Stimulated activated naive CD8-positive, alpha-beta T cell treated with anti-CD3 and anti-CD28 coated beads, Interleukin-15, Interleukin-2, amounts not matched to agents 100 U/mL and 50 U/mL, for 24 hours (primary cell): ENCODE measurements at places on chromosomes 1 and 21.
A peak's percentile ranks its signal among the peaks of the same experiment; 100 is the strongest.

- DNase-seq = no peak
Measured at GRCh38 chr1:9278116-9278515, 14.6 kb upstream of the SPSB1 start.

GRCh38 chr1:106755682-106756406, 300.6 kb upstream of the PRMT6 start:
- DNase-seq = no peak

- no peak for DNase-seq
Measured at GRCh38 chr1:224333939-224334786, 4.2 kb upstream of the NVL start.

- DNase-seq = no peak
Measured at GRCh38 chr1:164699815-164700491, 141.0 kb downstream of the PBX1 start.

GRCh38 chr1:182259968-182260367, 131.6 kb downstream of the GLUL start:
- DNase-seq = no peak

GRCh38 chr1:66350001-66350547, 183.9 kb upstream of the SGIP1 start:
- DNase-seq = peak; percentile 59

DNA sequence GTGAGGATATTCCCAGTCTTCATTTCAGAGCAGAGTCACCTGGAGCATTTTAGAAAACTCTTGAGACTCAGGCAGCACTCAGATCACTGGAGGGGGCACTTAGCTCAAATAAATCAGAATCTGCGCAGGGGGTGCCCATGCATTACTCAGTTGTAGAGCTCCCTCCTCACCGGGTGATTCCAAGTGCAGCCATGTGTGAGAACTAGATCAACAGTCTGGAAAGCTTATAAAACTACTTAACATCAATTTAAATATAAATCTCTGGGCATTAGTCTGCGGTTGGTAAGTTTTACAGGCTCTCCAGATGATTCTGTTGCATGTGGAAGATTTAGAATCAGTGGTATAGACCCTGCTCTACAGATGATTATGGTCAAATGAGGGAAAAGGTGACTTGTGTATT, 128.6 kb downstream of the ST6GALNAC3 start:
- no peak for DNase-seq

- DNase-seq = peak; percentile 20
Measured at GRCh38 chr1:177256153-177257075, 85.7 kb downstream of the BRINP2 start.

GRCh38 chr1:209673631-209674417, 1.4 kb upstream of the G0S2 start:
- DNase-seq = no peak

DNA sequence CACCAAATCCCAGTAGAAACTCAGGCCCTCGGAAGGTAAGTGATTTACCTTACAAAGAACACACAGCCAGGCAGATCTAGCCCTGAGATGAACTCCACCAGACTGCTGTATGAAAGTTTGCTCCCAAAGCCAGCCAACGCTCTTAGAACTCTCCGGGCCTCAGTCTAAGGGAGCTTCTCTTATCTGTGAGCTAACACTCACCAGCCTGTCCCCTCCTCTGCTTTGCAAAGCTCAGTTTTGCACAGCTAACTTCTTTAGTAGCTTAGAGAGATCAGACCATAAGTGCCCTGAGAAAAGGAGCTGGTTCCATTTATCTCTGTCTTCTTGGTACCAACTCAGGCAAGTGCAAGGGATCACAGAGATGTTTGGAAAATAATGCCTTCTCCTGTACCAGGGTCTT, 195.8 kb upstream of the JUN start:
- DNase-seq = no peak
